ENCODE measurements at places on chromosomes 5 and 9.

DNA sequence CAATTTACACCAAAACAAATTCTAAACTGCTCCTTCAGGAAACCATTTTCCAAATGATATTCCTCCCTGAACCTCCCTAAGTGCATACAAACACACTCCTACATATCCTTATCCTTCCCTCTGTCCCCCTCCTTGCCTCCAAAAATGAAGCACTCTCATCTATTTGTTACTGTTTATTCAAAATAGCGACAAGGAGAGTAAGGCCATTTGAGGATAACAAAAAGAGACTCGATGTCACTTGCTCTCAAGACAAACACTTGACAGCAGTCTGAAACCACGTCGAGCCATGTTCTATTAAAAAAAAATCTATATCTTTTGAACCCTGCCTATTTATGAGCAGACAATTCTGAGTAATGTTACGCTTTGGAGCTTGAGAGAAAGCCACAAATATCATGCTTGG lies 547.9 kb downstream of the DTWD2 start:
- no peak for DNase-seq

DNA sequence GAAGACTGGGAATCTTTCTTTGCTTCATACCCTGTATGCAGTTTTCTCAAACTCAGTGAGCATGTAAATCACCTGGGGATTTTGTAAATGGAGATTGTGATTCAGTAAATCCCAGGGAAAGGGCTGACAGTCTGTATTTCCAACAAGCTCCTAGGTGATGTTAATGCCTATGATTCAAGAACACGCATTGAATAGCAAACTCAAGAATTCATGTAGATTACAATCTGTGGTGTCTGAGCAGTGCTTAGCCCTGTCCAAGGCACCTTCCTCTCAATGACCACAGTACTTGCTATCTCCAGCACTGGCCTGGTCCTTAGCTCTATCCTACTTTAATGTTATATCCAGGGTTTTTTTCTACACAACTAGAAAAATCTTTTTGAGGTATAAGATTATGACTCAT lies 721.4 kb upstream of the MEF2C start:
- DNase-seq, result no peak

- DNase-seq, result no peak
These were observed 858 bp upstream of the SOWAHA start for GRCh38 chr5:132812123-132812765.

DNA sequence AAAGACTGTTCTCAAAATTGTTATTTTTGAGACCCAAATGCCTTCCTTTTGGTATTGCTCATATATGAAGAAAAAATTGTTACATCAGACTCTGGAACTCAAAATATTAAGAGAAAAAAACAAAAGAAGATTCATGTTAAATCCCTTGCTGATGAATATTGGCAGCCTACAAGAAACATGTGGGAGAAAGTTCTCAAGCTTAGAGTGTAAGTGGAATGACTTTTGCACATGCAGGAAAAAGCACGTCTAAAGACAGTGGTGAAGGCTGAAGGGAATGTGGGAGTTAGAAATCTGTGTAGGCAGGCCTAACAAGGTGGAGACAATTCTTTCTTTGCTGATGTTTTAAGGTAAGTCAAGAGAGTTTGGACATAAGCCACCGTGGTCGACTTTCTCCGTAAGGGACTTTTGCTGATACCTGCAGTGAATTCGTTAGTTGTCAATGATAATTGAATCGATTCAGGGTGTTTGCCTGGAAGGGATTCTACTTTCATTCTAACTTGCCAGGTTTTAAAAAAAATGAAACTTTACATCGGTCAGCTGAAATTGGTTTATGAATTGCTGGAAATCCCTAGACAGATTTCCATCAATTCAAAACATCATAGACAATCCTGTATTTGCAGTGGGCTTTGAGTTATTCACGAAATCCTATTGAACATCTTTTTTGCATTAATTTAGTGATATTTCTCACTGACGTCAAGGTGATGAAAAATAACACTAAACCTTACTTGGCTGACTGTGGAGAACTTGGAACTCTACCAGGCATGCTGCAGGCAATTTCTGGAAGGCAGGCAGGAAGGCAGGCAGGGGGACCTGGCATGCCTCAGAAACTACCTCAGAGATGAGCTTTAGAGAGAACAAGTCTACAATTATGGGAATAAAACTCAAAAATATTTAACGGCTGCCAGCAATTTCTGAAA lies 359.1 kb upstream of the ADAMTSL1 start:
- no peak for DNase-seq

GRCh38 chr5:34534523-34535103 lies 121.5 kb upstream of the RAI14 start:
- no peak for DNase-seq

GRCh38 chr9:532707-533106 lies 308.8 kb upstream of the DMRT1 start:
- DNase-seq, result no peak

GRCh38 chr5:2163940-2164490 lies 281.3 kb upstream of the IRX4 start:
- DNase-seq, result no peak

DNA sequence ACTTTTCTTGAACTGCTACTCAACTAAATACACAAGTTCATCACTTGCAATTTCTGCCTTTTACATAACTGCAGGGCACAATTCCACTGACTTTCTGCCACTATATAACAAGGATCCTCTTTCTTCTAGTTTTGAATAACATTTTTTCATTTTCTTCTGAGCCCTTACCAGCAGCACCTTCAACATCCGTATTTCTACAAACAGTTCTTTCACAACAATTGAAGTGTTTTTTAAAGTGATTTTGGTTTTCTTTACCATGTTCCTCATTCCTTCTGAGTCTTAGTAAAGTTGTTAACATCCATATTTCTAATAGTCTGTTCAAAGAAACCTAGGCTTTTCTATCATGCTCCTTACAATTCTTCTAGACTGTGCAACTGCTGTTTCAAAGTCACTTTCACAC lies 127.2 kb upstream of the PITX1 start:
- DNase-seq, result no peak

DNA sequence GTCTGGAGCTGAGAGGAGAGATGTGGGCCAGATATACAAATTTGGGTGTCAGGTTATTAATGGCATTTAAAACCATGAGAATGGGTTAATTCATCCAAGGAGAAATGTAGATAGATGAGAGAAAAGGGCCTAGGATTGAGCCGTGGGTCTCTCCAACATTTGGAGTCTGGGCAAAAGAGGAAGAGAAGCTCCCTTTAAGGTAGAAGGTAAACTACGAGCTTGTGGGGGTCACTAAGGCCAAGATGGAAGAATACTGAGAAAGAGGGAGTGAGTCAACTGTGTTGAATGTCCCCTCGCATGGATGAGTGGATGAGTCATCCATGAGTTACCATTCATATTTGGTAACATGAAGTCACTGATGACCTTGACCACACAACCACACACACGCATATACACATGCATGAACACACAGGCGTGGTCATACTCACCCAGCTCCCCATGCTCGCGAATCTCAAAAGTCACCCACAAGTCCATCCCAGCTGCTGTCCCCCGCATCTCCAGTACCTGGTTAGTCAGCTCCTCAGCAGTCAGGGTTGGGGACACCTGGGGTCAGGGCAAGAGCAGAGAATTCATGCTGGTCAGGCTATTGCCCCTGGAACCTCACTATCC lies 6.8 kb upstream of the FCHSD1 start:
- DNase-seq, result no peak

DNA sequence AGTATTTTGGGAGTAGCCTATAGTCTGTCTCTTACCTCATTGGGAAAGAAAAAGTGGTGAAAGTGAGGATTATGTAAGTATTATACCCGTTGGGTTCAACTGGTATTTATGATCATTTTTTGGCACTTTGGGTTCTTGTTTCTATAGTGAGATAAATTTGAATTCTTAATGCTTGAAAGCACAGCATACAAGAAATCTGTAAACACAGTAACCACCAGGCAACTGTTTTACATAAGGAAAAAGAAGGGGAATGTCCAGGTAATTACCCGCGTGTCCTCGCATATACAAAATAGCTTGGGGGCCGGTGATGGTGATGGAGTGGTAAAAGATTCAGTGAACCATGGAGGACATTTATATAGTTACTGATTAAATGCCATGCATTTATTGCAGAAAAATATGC lies 60.5 kb downstream of the BASP1 start:
- DNase-seq, result no peak

- DNase-seq, result no peak
These were observed 20.0 kb downstream of the PTPN3 start for GRCh38 chr9:109478051-109478563.

GRCh38 chr5:102130386-102130785 lies 165.7 kb downstream of the SLCO4C1 start:
- no peak for DNase-seq

- DNase-seq, result no peak
These were observed 60.1 kb upstream of the SPATA31C2 start for GRCh38 chr9:88198341-88198807.

GRCh38 chr5:69509212-69509611 lies 16.6 kb downstream of the OCLN start:
- DNase-seq, result no peak

DNA sequence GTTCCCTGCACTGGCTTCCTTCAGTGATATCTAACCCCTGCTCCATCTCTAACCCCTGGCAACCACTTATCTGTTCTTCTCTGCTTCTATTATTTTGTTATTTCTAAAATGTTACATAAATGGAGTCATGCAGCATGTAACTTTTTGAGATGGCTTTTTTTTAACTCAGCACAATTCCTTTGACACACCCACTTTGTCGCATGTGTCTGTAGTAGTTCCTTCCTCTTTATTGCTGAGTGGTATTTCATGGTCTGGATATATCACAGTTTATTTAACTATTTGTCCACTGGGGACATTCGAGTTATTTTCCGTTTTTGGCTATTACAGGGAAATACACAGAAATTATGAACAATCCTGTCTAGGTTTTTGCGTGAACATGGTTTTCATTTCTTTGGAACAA lies 200.2 kb downstream of the TRIO start:
- no peak for DNase-seq

DNA sequence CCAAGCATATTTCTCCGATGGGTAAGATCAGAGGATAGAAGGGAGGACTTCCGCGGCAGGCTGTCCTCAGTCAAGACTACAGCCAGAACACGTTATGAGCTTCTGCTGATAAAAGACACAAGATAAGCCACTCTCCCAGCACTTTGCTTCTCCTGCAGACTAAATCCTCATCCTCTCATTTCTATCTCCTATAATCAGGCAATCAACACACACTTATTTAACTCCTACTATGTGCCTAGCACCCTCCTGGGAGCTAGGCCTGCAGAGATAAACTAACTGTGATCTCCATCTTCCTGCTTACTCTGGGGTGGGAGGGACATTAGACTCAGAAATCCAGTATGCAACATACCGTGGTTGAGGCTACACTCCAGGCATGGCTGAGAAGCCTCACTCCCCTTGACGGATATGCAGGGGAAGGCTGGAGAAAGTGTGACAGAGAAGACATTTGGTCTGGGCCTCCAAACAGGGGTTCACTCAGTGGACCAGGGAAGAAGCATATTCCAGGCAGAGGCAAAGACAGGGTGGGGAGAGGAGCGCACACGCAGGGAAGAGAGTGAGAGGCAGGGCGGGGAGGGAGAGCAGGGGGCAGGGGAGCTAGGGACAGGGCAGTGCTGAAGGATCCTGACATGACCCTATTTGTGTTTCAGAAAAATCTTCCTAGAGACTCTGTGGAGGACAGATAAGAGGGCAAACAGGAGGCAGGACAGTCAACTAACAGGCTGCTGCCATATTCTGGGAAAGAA lies 274.1 kb downstream of the DENND1A start:
- DNase-seq, result no peak

DNA sequence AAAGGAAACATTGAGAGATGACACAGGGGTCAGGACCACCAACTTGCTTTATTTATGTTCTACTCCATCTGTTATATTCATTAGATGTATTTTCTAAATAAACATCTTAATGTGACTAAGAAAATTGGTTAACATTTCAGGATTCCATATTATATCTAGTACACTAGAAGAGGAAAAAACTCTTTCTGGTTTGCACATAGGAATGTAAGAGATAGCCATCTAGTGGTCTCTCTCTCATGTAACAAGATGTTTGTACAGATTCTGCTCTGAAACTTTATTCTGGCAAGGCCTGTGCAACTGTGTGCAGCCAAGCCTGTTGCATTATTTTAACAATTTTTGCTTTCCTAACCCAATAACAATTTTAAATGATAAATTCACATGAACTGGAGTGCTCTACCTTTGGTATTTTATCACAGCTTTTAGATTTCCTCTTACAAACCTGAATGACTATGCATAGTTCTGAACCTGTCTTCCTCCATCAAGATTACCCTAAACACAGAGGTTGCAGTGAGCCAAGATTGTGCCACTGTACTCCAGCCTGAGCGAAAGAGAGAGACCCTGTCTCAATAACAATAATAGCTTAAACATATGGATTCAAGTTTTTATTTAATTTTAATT lies 148.2 kb downstream of the GIN1 start:
- no peak for DNase-seq

DNA sequence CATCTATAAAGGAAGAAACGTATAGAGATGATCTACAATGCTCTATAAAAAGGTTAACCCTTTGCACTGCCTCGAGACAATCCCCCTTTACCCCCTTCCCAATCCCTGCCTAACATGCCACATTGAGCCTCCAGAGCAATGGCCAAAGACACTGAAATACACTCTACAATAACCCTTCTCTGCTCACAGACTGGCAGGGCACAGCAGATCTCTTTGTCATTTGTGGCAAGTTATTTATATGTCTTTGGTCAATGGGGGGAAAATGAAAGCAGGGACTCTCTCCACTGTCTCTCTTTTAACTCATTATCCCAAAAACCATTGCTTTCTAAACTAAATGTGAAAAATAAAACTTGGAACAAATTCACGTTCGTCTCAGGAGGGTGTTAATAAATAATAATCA lies 51.7 kb downstream of the PTCH1 start:
- DNase-seq, result no peak

DNA sequence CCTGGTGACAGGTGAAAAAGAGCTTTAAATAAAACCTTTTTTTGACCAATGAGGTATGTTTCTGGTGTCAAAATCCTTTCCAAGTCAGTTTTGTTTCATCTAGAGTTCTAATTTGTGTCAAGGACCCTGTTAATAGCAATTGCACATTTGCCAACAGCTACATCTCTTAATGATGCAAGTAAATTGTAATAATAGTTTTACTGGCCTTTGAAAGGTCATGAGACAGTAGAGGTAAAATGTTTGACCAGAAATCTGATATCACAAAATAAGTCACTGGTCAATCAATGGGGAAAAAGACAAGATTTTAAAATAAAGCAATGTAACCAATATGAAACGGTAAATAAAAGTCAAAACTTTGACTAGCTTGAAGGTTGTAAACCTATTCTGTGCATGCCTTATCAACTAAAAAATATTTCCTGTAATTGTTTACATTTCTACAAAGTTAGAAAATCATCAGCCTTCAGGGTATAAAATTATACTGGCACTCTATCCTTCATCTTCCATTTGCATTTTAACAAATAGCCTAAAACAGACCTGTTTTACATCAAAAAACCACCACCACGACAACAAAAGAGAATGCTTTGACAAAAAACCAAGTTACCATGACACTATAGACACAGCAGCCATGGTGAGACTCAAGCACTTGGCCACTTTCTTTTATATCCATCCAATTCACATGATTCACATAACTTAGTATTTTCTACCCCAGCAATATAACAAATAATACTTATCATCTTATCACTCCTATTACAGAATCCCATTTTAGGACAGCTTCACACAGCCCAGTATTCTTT lies 3.0 kb downstream of the NADK2 start:
- DNase-seq, result no peak
